ENCODE measurements at places on chromosomes 16 and 17. TPM values are rescaled to one million over a fixed set of nuclear protein-coding genes. Genes with fewer than 3 reads are reported as not detected.

The MPP3 gene
- 42.5 TPM for polyA plus RNA-seq

The EVPLL gene
- polyA plus RNA-seq = 0.09 TPM

The AOC3 gene
- 11.3 TPM for polyA plus RNA-seq

GRCh38 chr17:50027881-50028735 is 27.8 kb upstream of the ITGA3 start:
- no peak for DNase-seq

GRCh38 chr16:9978160-9978725 is 204.0 kb downstream of the GRIN2A start:
- no peak for DNase-seq

DNA sequence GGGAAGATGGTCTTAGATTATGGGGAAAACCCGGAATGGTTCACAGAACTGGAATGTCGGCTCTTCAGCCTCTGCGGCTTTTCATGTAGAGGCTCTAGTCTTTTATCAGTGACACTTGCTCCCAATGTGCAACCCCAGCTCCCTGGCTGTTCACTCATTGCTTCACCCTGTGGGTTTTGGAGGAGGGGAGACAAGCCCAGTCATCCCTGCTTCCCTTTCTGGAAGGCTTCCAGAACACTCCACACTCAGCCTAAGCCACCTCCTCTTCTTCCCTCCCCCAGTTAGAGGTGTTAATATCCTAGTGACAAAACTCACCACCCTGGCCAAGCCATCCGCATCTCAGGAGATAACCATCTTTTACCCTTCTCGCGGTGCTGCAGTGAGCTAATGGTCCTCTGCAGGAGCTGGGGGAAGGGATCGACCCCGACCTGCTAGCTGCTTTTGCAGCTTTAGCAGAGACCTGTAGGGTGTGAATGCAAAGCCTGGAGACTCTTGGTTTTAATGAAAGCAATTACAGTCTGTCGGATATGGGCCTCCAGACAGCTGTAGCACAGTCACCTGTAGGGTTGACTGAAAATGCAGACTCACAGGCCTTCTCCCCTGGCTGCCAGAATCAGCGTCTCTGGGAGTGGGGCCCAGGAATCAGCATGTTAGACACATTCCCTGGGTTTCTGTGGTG is 24.3 kb upstream of the LASP1NB start:
- DNase-seq = no peak

DNA sequence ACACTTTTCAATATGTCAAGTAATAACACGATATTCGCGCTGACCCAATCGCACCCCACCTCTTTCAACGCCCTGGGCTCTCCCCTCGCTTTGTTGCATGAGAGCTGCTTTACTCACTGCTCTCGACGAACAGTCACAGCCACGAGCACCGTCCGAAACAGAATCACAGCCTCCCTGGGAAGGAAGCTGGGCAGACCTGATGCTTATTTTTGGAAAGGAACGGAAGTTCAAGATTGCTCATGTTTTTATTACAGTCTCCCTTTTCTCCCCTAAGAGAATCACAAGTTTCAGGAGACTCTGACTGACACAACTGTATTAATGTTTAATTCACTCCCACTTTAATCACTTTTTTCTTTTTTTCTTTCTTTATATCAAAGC is 67.8 kb downstream of the ANKRD11 start:
- DNase-seq = no peak

DNA sequence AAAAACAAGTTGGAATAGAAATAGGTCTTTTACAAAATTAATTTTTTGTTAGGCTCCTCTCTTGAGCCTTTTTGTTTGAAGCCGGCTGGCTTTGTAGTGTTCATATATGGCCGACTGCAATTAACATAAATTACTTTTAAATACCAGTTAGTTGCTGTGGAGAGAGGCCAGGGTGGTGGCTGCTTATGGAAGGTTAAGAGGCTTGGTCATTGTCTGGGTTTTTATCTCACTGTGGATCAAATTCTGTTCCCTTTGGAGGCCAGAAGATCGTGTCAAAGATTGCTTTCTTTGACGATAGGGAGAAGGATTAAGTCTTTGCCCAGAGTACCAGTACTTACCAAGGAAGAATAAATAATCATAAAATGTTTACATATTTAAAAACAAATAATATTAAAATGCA is 39.9 kb downstream of the MSI2 start:
- DNase-seq = no peak

The ACSM2A gene
- polyA plus RNA-seq = not detected

The KRTAP1-1 gene
- 0.68 TPM for polyA plus RNA-seq

DNA sequence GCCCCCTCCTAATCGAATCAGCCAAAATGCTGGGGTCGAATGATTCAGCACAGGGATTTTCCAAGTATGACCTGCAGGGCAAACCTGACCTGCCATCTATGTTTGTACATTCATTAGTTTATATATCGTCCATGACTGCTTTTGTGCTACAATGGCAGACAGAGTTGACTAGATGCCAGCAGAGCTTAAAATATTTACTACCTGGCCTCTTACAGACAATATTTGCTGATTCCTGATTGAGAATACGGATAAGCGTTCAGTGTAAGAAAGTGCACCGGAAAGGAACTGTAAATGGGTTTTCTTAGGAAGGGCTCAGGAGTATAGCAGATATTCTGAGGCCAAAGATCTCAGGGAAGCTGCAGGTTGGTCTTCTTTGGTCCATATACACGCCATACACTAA is 11.7 kb upstream of the TOM1L1 start:
- DNase-seq = no peak

The TERB1 gene
- polyA plus RNA-seq = not detected

DNA sequence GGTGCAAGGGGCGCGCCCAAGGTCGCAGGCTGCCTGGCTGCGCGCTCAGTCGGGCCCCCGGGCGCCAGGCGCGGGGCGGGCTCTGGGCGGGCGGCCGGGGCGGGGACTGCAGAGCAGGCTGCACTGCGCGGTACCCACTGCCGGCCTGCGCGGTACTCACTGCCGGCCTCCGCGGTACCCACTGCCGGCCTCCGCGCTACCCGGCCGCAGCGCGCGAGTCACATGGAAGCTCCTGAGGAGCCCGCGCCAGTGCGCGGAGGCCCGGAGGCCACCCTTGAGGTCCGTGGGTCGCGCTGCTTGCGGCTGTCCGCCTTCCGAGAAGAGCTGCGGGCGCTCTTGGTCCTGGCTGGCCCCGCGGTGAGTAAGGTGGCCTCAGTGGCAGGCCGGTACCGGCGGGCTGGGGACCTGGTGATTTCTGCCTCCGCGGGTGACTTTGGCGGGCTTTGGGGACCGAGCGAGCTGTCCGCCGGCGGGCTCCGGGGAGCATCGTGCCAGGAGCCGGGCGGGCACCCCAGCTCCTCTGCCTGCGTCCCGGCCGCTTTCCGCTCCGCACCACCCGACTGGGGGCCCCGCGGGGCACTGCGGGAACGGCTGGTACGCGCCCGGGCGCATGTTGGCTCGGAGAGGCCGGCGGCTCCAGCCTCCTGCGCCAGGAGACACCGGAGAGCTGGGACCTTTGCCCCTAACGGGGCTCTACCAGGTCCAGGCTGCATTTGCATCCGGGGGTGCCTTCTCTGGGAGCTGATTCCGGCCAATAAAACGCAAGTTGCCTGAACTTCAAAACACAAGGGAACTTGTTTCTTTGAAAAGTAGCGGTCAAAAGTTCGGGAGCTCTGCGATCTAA is at the start of gene SLC47A1:
Gene SLC47A1, plus strand, starts transcription at position 137 of the 844 bp plus-strand sequence. Its CDS starts 86 bp downstream, at position 223.
- DNase-seq = no peak

DNA sequence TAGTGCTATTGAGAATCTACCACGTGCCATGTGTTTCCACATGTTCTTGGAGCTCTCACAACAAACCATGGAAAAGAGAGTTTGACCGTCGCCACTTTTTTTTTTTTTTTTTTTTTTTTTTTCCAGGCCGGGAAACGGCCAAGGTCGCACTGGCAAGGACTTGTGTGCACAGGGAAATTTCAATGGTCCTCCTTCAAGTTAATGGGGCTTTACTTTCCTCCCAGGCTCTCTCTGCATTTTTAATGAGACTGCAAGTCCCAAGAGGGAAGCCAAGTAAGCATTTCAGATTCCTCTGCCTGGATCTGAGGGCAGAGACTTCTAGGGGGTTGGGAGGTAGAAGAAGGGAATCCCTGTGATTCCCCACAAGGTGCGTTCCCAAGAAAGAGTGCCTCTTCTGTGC is 94.7 kb upstream of the MPHOSPH6 start:
- no peak for DNase-seq

The CDYL2 gene
- 0.61 TPM for polyA plus RNA-seq

The CCL16 gene
- 0.14 TPM for polyA plus RNA-seq

The BRIP1 gene
- polyA plus RNA-seq = 0.15 TPM

- peak; percentile 74 for DNase-seq
Measured at GRCh38 chr16:85615852-85616606, 2.9 kb downstream of the GSE1 start.

GRCh38 chr16:57489229-57489628 is 2.9 kb upstream of the DOK4 start:
- no peak for DNase-seq

GRCh38 chr17:40664582-40665333 is at the start of gene KRT222:
Gene KRT222 (minus strand): TSS chr17:40665177. CDS start chr17:40665099, 78 bp downstream.
- DNase-seq = no peak

The MIS12 gene
- 12.0 TPM for polyA plus RNA-seq

The KRT24 gene
- 0.08 TPM for polyA plus RNA-seq

The RNFT1 gene
- polyA plus RNA-seq = 11.3 TPM

The TBC1D26 gene
- polyA plus RNA-seq = not detected

GRCh38 chr17:19370493-19370960 is 7.8 kb upstream of the MAPK7 start:
- DNase-seq = no peak

DNA sequence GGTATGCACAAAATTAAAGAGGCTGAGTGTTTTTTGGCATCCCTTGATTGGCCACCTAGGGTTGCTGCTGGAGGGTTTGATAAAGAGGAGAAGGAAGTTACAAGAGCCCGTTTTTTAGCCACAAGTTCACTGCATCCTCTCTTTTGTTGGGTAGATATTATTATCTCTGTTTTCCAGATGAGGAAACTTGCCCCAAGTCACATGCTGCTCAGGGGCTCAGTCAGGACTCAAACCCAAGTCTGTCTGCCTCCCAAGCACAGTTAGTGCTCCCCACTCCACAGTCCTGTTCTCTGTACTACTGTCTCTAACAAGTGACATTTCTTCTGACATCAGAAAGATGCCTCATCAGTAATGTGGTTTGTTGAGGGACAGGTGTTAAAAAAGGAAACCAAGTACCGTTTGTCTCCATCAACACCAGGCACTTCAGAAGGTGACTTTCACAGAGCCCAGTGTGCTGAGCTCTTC is 1.4 kb downstream of the NT5M start:
- no peak for DNase-seq

The CCL8 gene
- not detected for polyA plus RNA-seq

- DNase-seq = no peak
Measured at GRCh38 chr17:58557981-58558380, 43.5 kb upstream of the MTMR4 start.

GRCh38 chr16:11670171-11671131 is 2.2 kb downstream of the SNN start:
- DNase-seq = peak; percentile 77

- DNase-seq = no peak
Measured at GRCh38 chr17:49592263-49592662, 16.6 kb downstream of the NXPH3 start.

The ABCA10 gene
- polyA plus RNA-seq = 12.9 TPM

The CACNG1 gene
- not detected for polyA plus RNA-seq

DNA sequence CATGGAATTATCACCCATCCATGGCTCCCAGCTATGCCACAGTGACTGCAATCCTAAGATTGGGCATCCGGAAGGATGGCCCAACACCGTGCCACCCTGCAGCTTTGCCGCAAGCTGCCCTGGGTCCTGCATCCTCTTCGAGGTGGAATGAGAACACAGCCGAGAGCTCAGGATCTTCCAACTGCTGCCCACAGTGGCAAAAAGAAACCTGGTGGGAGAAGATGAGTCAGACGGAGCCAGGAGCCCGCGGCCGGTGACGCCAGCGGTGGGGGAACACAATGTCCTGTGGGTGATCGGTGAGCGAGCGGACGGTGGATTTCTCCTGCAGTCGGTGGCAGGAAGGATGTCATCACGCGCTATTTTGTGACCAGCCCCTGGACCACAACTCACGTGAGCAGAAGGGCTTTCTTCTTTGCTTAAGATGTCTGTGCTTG is 20.1 kb downstream of the CD7 start:
- peak; percentile 65 for DNase-seq

DNA sequence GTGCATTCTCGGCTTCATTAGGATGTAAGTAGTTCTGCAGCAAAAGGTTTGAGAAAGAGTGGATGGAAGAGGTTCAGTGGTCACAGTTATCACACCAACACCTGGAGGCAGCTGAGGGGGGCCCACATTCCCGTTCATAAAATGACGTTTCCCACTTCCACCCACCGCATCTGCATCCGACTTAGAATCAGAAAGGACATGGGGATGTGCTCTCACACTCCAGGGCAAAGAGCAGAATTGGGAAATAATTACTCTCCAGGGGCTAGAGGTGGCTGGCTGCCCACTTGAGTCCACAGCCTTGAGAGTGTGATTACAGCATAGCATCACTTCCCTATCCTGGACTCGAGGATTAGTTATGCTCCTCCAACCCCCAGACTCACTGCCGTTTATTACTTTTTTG is 122.0 kb downstream of the CPPED1 start:
- no peak for DNase-seq

- DNase-seq = no peak
Measured at GRCh38 chr17:76738468-76738850, 540 bp downstream of the MFSD11 start.

DNA sequence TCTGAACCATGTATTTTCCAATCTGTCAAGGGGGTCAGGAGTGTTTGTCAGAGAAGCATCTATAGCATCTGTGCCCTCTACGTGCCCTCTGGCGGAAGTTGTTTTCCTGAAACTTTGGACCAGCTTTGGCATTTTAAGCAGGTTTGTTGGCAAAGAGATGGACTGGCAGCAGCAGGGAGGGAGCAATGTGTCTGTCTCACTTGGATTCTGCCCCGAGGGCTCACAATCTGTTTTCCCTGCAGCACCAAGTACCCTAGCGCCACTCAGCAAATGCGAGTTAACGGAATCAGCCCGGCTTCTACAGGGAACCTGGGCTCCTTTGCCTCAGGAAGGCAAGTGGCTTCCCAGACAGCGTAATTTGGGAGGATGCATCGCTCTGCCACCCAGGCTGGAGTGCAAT is 17.4 kb downstream of the DUSP14 start:
- DNase-seq = no peak

The MAPT gene
- polyA plus RNA-seq = 1.1 TPM

GRCh38 chr16:88978608-88979346 is 1.8 kb upstream of the CBFA2T3 start:
- DNase-seq = no peak

The PRAC2 gene
- polyA plus RNA-seq = not detected

The PRCD gene
- polyA plus RNA-seq = 7.3 TPM

GRCh38 chr17:7932483-7932891 is 481 bp downstream of the CNTROB start:
- DNase-seq = no peak

GRCh38 chr16:88533381-88533917 is 36.8 kb upstream of the ZC3H18 start:
- DNase-seq = no peak

GRCh38 chr16:24291932-24292331 is 35.8 kb downstream of the CACNG3 start:
- no peak for DNase-seq

Measured in pancreas (tissue), 10 donors.